Nephron progenitor cell (in vitro differentiated cells): ENCODE measurements at places on chromosomes 13 and 19.
A peak's percentile ranks its signal among the peaks of the same experiment; 100 is the strongest.

DNA sequence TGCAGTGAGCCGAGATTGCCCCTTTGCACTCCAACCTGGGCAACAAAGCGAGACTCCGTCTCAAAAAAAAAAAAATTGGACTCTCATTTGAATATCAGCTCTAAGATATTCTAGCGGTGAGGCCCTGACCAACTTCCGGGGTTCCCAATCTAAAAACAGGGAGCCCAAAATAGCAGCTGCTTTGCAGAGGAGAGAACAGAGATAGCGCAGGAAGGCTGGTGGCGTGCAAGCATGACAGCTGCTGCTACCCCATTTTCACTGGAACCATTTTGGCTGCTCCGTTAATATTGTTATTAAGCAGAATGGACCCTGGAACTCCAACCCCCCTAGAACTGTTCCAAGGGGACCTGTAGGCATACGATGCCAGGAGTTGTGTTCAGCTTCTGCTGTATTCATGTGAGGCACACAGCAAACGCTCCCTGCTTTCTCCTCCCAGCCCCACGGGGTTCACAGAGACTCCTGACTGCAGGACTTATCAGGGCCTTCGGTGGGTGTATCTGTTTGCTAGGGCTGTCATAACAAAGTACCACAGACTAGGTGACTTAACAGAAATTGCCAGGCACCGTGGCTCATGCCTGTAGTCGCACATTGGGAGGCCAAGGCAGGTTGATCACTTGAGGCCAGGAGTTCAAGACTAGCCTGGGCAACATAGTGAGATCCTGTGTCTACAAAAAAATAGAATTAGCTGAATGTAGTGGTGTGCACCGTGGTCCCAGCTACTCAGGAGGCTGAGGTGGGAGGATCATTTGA, 11.5 kb downstream of the STXBP2 start:
- H3K27ac ChIP-seq, result no peak overlapping the region
- peaks cover 24% of the 10 kb centered on the region for H3K27me3 ChIP-seq
- H3K36me3 ChIP-seq, result no peaks in the 10 kb centered on the region
- peaks cover 13% of the 10 kb centered on the region for H3K4me1 ChIP-seq
- no peak for DNase-seq

DNA sequence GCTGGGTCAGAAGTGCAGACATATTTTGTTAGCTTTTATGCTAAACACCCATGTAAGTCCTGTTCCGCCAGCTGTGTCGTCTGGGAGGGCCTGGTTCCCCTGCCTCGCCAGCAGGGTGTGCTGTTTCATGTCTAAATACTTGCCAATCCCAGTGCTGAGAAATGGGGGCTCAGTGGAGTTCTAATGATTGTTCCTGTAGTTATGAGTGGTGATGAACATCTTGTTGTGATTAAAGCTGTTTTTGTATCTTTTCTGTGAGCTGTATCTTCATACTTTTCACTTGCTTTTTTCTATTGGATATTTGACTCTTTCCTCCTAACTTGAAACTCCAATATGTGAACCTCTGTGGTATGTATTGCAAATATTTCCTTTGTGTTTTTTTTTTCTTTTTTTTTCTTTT, 32.7 kb downstream of the KDM4B start:
- H3K4me3 ChIP-seq, result no peak overlapping the region
- H3K27ac ChIP-seq, result no peak overlapping the region
- peaks cover 68% of the 10 kb centered on the region for H3K36me3 ChIP-seq
- no peaks in the 10 kb centered on the region for H3K27me3 ChIP-seq

DNA sequence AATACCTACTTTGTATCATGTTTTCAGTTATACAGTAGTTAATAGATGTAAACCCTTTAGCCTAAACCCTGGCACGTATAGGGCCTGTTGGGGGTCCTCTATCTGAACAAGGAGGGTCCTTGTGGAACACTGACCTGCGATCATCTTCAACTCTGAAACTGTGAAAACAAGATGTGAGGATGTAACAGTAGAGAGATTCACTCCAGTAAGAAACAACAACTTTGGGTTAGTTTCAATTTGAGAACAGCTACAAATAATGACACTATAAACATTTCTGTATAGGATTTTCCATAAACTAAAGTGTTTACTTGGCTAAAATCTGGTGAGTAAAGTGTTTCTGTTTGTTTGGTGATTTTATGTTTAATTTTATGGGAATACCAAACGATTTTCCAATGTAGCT, 2.1 kb downstream of the CLC start:
- H3K27me3 ChIP-seq, result peaks cover 38% of the 10 kb centered on the region
- no peaks in the 10 kb centered on the region for H3K36me3 ChIP-seq
- no peak for DNase-seq
- no peaks in the 10 kb centered on the region for H3K4me1 ChIP-seq
- no peak overlapping the region for H3K4me3 ChIP-seq

- H3K4me3 ChIP-seq, result no peak overlapping the region
- H3K4me1 ChIP-seq, result peaks cover 14% of the 10 kb centered on the region
- peak; percentile 67 for DNase-seq
- no peak overlapping the region for H3K27ac ChIP-seq
- H3K27me3 ChIP-seq, result no peaks in the 10 kb centered on the region
- H3K36me3 ChIP-seq, result no peaks in the 10 kb centered on the region
These were observed 198.4 kb downstream of the COL4A1 start for GRCh38 chr13:110108348-110109139.

- peaks cover 31% of the 10 kb centered on the region for H3K4me1 ChIP-seq
- H3K4me3 ChIP-seq, result no peak overlapping the region
- no peaks in the 10 kb centered on the region for H3K36me3 ChIP-seq
- DNase-seq, result no peak
- peaks cover 25% of the 10 kb centered on the region for H3K27me3 ChIP-seq
These were observed 57.7 kb downstream of the ING1 start for GRCh38 chr13:110771194-110771593.

DNA sequence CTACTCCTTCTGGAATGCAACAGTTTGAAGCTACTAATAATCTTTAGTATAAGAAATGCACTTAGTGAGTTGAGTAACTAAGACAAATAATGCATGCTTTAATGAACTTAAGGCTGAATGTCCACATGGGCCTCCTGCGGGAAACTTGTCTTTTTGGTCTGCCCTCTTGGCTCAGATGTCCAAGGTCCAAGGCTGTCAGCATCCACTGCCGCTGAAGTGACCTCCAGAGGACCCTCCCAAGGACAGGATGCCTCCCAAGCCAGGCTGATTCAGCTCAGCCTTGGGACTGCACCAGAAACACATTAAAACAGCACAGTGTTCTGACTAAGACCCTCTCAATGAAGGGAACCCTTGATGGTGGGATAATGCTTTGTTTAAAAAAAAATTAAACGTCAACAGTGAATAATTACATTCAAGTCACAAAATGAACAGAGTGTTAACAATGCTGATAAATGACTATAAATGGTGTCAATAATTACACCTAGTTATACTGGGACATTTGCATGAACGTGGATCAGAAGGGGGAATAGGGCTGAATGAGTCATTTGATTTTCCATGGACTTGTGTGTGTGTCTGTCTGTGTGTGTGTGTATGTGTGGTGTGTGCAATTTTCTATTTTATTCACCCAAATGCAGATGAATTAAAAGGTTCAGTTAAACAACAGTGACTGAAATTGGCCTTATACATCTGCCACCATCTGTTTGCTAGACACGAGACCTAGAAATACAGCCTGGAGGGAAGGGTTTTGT, 150.5 kb downstream of the COL4A1 start:
- H3K4me3 ChIP-seq, result no peak overlapping the region
- H3K27ac ChIP-seq, result no peak overlapping the region
- no peak for DNase-seq
- H3K36me3 ChIP-seq, result peaks cover 72% of the 10 kb centered on the region

GRCh38 chr13:46773541-46773940, 23.4 kb downstream of the ESD start:
- peaks cover 81% of the 10 kb centered on the region for H3K36me3 ChIP-seq
- no peaks in the 10 kb centered on the region for H3K4me1 ChIP-seq
- no peak overlapping the region for H3K27ac ChIP-seq
- no peaks in the 10 kb centered on the region for H3K27me3 ChIP-seq

DNA sequence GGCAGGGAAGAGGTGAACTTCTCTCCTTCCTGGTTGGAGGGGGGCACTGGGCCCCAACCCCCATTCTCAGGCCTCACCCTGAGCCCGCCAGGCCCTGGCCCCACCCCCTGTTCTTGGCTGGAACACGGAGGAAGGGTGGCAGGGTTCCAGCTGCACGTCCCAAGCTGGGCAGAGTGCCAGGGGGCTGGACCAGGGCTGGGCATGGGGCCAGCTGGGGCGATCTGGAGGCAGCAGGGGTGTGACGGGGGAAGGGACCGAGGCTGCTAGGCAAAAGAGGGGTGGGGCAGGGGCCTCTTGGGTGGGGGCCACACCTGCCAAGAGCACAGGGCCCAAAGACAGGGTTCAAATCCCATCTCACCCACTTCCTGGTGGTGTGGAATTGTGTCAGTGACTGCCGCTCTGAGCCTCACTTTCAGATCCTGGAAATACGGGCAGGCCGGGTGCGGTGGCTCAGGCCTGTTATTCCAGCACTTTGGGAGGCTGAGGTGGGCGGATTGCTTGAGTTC, 2.2 kb downstream of the HIF3A start:
- DNase-seq, result no peak
- H3K27ac ChIP-seq, result no peak overlapping the region
- peaks cover 47% of the 10 kb centered on the region for H3K4me1 ChIP-seq
- peaks cover under 1% of the 10 kb centered on the region for H3K36me3 ChIP-seq

DNA sequence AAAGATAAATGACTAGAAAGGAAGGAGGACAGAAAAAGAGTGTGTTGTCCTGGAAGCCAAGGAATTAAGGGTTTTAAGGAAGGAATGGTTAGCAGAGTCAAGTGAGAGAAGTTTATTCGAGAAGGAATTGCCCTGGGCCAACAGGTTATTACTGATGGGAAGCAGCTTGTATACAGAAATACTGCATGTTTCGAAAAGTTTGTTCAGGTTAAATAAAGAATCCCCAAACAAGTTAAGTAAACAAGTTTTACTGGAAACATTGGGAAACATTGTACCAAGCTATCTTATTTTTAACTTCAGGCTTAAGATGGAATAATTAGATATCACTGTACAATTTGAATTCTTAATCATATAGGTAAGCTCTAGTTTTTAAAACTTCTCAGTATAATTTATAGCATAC, 28.2 kb upstream of the FBXL3 start:
- no peak overlapping the region for H3K4me3 ChIP-seq
- peaks cover 29% of the 10 kb centered on the region for H3K4me1 ChIP-seq
- H3K27ac ChIP-seq, result no peak overlapping the region
- H3K27me3 ChIP-seq, result no peaks in the 10 kb centered on the region
- DNase-seq, result no peak
- peaks cover 42% of the 10 kb centered on the region for H3K36me3 ChIP-seq

- peaks cover 50% of the 10 kb centered on the region for H3K36me3 ChIP-seq
- H3K4me1 ChIP-seq, result peaks cover 11% of the 10 kb centered on the region
These were observed 5.0 kb downstream of the RBM42 start for GRCh38 chr19:35633727-35634440.

GRCh38 chr19:16066611-16067104, 9.6 kb upstream of the TPM4 start:
- H3K4me1 ChIP-seq, result peaks cover 9% of the 10 kb centered on the region
- DNase-seq, result no peak
- peaks cover 7% of the 10 kb centered on the region for H3K27me3 ChIP-seq
- no peak overlapping the region for H3K27ac ChIP-seq
- no peak overlapping the region for H3K4me3 ChIP-seq

DNA sequence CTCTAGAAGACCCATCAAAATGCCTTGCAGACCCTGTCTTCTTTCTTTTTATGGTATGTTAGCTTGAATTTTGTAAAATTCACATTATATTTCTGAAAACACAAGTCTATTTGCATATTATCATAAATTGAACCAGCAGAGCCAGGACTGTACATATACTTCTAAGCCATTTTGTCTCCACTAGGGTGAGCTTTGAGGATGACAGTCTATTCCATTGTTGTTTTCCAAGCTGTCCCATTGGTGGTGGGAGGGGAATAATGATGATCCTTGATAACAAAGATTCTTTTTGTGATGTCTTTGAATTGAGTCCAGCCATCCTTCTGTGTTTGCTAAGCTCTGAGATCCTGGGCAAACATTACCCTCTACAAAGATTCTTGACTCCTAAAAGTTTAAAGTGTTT, 359.3 kb upstream of the PCDH20 start:
- H3K4me3 ChIP-seq, result no peak overlapping the region
- DNase-seq, result no peak
- H3K4me1 ChIP-seq, result no peaks in the 10 kb centered on the region

DNA sequence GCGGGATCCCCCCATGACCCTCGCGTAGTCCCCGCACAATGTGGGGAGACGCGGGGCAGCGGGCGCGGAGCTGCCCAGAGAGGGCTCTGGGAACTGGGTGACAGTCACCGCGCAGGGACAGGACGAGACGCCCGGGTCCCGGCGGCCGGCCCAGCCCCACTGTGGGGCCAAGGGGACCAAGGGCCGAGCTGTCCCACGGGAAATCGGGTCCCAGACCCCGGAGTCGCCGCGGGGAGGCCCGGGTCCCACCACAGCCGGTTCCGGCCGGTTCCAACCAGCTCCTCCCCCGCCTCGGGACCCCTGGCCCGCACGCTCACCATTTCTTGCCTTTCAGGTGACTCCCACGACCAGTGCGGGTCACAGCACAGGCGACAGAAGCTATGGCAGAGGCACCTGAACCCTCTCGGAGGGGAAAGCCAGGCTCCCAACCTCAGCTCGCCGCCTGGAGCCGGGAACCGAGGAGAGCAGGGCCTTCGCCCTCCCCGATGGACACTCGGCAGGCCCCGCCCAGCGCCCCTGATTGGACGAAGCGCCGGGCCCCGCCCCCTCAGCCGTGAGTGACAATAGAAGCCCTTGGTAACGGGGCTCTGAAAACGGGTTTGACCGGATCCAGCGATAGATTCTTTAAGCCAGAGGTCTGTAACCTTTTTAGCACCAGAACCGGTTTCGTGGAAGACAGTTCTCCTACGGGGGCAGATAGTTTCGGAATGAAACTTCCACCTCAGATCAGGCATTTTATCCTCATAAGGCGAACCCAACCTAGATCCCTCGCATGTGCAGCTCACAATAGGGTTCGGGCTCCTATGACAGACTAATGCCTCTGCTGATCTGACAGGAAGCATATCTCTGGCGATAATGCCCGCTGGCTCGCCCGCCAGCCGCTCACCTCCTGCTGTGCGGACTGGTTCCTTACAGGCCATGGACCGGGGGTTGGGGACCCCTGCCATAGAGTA, at the start of gene ZNF433:
TSS of gene ZNF433 (minus strand) at position 460 of the 953 bp plus-strand sequence. CDS start at position 320, 140 bp downstream.
- H3K27ac ChIP-seq, result peak within 1 kb of the TSS; percentile 80
- DNase-seq, result peak; percentile 97
- H3K4me3 ChIP-seq, result peak within 1 kb of the TSS; percentile 91
- H3K4me1 ChIP-seq, result peaks cover 16% of the 10 kb centered on the region
- peaks cover 18% of the 10 kb centered on the region for H3K27me3 ChIP-seq
- peaks cover 64% of the 10 kb centered on the region for H3K36me3 ChIP-seq

- H3K4me3 ChIP-seq, result peak overlapping the region; percentile 85
- no peaks in the 10 kb centered on the region for H3K27me3 ChIP-seq
- peak overlapping the region; percentile 99 for H3K27ac ChIP-seq
- no peaks in the 10 kb centered on the region for H3K36me3 ChIP-seq
These were observed 208.0 kb downstream of the SPRY2 start for GRCh38 chr13:80132741-80133601.

DNA sequence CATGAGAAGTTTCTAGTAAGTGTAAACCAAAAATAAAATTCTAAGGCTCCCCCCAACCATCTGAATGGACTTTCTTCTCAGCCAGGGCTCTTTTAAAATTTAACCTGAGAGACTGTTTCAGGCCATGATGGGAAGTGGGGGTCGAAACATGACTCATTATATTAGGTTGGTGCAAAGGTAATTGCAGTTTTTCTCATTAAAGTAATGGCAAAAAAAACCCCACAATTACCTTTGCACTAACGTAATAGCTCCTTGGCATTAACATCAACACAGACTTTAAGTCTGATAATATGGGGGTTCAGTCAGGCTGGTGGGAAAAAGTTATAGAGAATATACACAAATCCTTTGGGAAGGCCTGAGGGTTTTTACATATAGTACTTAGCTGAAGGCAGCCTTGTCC, 9.4 kb upstream of the SPART start:
- peaks cover 8% of the 10 kb centered on the region for H3K4me1 ChIP-seq
- H3K27ac ChIP-seq, result no peak overlapping the region
- H3K36me3 ChIP-seq, result peaks cover 8% of the 10 kb centered on the region
- no peak for DNase-seq
